ENCODE measurements at places on chromosomes 2 and 18. TPM values are rescaled to one million over a fixed set of nuclear protein-coding genes. Genes with fewer than 3 reads are reported as not detected.

Gene GREB1L
- total RNA-seq, result 66.2 TPM

Gene CHRND
- 0.18 TPM for total RNA-seq

Gene PKP4
- 66.8 TPM for total RNA-seq

Gene HRH4
- total RNA-seq, result 0.18 TPM

Gene CD226
- total RNA-seq, result 1.1 TPM

Gene NAT8
- not detected for total RNA-seq

Gene TUBB8B
- total RNA-seq, result not detected

Gene TMEM131
- 41.6 TPM for total RNA-seq

Gene IGFBP2
- total RNA-seq, result 101 TPM

Gene ATP6V1C2
- 1.5 TPM for total RNA-seq

Gene MDH1B
- 5.0 TPM for total RNA-seq

Gene ACKR3
- 10.3 TPM for total RNA-seq

Gene INHBB
- total RNA-seq, result 6.1 TPM

Gene LYPD6
- 7.5 TPM for total RNA-seq

Gene DGKD
- total RNA-seq, result 50.8 TPM

Gene POLR1B
- 30.0 TPM for total RNA-seq

Gene LBX2
- not detected for total RNA-seq

Gene NDC80
- 20.3 TPM for total RNA-seq

Gene EML6
- 23.0 TPM for total RNA-seq

Gene CHST10
- 26.9 TPM for total RNA-seq

Gene SIGLEC15
- total RNA-seq, result 0.18 TPM

Gene YIPF4
- total RNA-seq, result 24.1 TPM

Gene SERPINB13
- not detected for total RNA-seq

Gene LINC00305
- total RNA-seq, result not detected

Gene SLC9A4
- not detected for total RNA-seq

Gene CNDP1
- 0.36 TPM for total RNA-seq

Gene ASB18
- total RNA-seq, result 0.45 TPM

Measured in cerebellum (tissue), 4 donors.